NCI-H1417 (cell line): ENCODE measurements at places on chromosomes 4 and X.
A peak's percentile ranks its signal among the peaks of the same experiment; 100 is the strongest.

- no peak for DNase-seq
Observed at GRCh38 chrX:101452056-101452455, 33.2 kb upstream of the ARMCX4 start.

DNA sequence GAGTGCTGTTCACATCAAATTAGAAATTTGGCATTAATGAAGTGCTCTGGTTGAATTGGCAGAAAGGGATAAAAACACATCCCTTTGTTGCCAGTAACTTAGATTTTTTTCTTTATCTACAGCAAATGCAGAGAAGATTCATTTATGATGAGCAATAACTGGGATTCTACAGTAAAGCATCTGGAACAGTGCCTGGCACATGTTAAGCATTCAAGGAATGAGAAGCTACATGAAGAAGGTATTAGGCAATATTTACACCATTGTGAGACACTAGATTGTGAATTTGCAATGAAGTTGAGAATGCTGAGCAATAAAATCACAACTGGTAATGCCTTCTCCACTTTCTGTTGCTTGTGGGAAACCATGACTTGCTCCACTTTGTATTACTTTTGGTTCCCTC, 33.5 kb downstream of the PCDH19 start:
- no peak for DNase-seq

GRCh38 chr4:163063891-163064290, 102.8 kb downstream of the NAF1 start:
- no peak for DNase-seq

- no peak for DNase-seq
Observed at GRCh38 chr4:185117300-185117934, 25.6 kb upstream of the SLC25A4 start.

- DNase-seq: no peak
Observed at GRCh38 chr4:147479786-147480185, 1.1 kb upstream of the EDNRA start.

DNA sequence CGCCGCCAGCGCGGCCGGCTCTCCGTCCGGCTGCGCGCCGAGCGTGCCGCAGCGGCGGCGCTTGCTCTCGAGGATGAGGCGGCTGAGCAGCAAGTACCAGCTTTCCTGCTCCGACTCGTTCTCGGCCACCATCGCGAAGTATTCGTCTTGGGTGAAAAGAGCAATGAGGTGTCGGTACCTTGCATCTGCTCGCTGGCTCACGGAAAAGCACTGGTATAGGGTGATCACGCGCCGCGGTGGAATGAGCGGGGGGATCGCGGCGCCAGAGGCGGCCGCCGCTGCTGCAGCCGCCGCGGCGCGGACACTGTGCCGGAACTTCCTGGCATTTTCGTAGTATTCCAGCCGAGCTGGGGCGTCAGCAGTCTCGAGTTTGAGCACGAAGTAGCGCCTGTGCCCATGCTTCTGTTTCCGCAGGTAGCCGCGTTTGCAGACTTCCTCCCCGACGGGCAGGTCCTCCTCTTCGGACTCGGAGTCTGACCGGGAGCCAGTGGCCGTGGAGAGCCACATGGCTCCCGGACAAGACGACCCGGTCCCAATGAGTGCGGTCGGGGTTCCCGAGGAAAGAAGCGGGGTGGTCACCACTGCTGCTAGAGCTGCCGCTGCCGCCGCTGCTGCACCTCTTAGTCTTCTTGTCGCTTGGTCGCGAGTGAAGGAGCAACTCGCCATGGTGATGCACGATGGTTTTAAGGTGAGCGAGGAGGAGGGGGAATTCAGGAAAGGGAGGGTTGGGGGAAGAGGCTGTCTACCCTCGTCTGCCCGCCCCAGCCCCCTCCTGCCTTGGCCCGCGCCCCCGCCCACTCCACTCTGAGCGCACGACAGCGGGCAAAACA, 469 bp downstream of the IRS4 start:
- peak; percentile 71 for DNase-seq

DNA sequence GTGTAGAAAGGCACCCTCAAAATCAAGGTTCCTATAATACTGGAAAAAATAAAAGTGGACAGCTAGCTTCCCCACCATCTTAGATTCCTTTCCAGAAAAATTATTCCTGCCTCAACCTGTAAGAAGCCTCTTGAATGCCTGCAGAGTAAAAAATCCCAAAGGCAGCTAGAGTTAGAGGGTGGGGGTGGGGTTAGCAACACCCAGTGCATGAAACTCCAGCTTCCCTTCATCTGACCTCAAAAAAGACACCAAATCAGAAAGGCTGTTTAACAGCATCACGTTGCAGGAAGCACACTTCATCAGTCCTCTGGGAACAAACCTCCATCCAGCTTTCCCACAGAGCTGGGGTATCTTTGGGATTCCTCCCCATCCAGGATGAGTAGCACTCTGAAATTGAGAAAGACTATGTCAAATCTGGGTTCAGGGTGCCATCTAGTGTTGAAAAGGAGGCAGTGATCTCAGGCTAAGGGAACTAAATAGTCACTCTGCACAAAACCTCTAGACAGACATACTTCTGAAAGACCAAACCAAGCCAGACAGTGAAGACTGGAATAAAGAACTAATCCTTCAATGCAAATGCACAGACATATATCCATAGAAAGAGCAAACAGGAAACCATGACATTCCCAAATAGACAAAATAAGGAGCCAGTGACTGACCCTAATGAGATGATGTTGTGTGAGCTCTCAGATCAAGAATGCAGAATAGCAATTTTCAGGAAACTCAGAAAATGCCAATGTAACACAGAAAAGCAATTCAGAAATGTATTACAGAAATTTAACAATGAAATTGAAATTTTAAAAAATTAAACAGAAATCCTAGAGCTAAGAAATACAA, 97.9 kb downstream of the ARHGEF9 start:
- peak; percentile 6 for DNase-seq
